ENCODE measurements at places on chromosomes 2 and 18.

DNA sequence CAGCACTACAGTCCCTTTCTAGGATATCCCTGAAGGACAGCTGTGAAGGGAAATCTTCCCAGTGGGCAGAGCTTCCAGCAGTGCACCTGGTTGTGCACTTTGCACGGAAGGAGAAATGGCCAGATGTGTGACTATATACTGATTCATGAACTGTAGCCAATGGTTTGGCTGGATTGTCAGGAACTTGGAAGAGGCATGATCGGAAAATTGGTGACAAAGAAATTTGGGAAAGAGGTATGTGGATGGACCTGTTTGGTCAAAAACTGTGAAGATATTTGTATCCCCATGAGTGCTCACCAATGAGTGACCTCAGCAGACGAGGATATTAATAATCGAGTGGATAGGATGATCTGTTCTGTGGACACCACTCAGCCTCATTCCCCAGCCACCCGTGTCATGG, 582.2 kb downstream of the CPS1 start:
- no peak for DNase-seq

DNA sequence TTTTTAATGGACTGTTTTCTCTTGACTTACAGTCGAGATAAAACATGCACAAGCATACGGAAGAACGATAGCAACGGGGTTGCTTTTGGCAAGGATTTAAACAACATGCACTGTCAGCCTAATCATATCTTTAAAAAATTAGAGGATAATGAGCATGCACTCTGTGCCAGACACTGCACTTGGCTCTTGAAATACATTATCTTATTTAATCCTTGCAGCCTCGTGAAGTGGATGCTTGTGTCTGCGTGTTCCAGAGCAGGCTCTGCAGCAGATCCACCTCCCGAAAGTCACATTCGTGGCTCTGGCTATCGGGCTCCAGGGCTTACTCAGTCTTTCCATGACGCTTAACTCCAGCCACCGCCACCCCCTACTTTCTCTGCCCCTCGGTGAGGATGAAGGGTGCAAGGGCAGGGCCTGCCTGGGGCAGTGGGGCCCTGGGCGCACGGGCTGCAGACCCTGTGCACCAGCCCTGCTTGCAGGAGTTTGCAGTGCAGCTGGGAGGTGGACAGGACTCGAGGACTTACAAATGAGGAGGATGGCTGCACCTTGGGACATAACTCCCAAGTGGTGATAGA, 61.7 kb downstream of the ACKR3 start:
- DNase-seq, result no peak

DNA sequence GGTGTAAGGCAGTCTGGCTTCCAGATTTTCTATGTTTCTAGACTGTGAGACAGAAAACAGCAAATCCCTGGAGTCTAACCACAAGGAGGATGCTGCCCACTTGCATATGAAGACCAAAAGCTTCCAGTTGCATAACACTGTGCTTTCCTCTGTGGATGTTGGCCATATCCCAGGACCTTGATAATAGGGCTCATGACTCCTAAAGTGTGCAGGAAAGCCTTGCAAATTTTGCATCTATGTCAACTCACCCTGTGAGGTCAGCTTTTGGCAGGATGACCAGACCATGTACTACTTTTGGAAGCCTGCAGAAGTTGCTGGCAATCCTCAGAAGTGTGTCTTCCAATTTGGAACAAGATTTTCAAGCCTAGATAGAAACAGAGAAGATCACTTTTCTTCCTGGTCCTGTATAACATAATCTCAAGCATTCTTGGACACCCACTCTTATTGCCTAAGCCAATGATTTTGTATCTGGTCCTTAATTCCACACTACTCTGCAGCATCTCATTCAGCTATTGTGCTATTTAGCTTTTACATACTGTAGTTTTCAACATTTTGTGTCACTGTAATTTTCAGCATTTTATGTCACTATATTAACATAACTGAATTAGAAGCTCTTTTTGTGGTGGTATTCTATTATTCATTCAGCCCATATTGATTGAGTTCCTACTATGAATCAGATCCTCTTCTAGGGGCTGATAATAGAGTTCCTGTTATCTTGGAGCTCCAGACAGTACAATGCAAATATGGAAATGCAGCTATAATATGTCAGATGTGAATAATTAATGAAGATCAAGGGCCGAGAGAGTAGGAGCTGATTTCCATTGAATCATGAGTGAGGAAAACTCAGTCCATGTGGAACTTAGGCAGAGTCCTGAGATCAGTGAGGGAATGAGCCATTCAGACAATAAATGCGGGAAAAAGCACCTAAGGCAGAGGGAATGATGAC, 85.3 kb upstream of the RAB27B start:
- peak; percentile 98 for DNase-seq

DNA sequence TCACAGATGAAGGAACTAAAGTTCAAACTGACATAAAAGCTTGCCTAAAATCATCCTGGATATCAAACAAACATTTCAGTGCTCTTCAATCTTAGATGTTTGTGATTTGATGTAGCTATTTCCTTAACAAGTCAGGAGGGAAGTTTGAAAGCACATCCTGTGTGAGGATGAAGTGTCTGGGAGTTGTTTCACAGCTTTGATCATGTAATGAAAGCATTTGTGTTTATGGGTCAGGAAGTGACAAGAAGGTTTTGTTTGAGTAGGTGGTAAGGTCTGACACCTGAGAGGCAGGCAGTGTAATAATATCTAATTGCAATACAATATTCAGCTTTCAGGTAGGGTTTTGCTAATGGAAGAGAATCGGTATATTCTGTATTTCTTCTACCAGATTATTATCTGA, 26.0 kb upstream of the CSRNP3 start:
- DNase-seq, result no peak

- DNase-seq, result no peak
Measured at GRCh38 chr2:86786001-86786536, 4.6 kb downstream of the CD8A start.

DNA sequence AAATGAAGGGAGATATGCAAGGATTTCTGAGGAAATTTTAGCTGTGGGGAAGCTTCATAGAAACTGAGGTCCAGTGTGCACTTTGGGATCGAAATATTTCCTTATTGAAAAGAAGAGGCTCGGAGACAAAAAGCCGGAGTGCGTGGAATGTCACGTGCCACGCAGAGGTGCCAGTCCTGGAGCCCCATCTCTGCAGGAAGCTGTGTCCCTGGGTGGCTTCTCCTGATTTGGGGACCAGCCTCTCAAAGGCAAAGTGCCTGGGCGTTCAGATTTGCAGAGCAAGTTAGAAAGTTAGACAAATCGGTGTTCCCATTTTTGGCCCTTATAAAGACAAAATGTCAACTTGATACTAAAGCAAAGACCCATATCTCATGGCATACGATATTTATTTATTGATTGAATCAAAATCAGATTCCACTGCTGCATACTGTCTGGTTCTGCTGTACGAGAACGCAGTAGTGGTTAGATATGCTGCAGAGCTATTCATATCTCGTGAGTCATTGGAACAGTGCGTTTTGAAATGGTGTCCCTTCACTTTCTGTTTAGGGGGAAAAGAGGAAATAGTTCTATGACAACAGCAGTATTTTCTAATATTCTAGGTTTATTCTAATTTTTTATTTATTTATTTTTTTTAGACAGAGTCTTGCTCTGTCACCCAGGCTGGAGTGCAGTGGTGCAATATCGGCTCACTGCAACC, 9.1 kb upstream of the ATG16L1 start:
- no peak for DNase-seq

DNA sequence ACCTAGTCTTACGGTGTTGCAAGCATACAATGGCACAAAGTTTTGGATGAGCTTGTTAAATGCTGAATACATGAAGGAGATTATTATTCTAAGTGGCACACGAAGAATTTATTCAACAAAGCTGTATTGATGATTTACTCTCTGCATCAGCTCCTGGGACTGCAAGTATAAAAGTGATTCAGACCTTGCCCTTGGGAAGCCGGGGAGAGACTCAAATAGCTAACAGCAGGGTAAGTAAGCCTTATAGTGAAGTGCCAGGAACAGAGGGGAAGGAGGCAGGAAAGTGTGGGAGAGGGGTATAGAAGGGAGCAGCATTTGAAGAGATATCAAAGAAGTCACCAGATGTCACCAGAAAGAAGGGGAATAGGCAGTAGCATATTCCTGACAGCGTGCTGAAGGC, 115.4 kb downstream of the MCFD2 start:
- DNase-seq, result no peak

DNA sequence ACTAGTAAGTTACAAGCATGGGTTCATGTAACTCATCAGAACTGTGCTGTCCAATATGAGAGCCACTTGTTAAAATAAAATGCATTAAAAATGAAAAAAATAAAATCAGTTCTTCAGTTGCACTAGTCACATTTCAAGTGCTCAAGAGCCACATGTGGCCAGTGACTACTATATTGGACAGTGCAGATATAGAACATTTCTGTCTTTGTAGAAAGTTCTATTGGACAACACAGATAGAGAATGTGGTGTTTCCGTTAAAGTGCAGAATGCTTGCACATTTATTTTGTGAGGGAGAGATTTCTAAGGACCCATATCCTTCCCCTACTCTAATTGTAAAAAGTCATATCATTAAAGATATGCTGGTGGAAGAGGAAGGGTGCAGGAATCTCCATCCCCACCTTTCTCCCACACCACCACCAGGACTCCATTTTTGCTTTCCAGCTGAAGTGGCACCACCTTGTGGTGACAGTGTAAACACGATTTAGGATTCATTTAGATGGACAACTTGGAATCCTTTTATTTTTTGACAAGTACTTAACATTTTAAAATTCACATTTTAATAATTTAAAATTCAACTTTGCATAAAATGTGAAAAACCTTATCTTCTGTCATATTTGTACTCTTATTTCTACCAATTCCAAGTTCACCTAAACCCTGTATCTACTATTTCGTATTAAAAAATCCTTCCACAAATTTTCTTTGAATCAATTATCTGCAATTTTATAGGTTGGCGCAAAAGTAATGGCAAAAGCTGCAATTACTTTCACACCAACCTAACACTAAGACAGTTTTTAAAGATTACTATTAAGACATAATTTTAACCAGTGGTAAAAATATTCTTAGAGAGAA, 9.4 kb upstream of the CD302 start:
- no peak for DNase-seq

DNA sequence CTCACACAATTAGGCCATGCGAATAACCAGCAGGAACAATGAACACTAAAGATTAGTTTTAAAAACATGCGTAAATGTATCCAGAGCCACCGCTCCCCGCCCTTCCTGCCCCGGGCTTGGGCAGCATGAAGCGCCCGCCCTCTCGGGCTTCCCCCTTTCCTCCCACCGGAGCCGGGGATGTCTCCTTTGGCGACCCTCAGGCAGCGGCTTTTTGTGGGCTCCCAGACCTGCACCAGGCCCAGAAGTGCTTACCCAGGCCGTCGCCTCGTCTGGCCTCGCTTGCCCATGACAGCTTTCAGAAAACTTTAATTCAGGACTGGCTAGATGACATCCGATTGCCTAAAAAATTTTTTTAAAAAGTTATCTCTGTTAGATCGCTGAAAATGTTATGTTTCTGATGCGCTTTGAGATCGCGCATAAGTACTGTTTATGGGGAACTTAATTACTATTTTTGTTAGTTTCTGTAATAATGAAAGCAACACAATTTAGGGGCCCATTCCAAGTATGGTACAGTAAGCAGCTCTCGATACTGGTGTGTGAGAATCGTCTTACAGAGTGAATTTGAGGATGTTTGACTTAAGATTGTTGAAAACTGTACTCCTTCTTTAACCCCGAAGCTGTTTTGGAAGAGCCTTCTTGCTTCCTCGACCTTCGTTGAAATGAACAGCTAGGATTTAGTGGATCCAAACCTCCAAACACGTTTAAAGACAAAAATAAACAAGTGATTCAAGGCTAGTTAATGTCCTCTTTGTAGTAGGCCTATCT, 1.1 kb downstream of the MAP3K20 start:
- no peak for DNase-seq

DNA sequence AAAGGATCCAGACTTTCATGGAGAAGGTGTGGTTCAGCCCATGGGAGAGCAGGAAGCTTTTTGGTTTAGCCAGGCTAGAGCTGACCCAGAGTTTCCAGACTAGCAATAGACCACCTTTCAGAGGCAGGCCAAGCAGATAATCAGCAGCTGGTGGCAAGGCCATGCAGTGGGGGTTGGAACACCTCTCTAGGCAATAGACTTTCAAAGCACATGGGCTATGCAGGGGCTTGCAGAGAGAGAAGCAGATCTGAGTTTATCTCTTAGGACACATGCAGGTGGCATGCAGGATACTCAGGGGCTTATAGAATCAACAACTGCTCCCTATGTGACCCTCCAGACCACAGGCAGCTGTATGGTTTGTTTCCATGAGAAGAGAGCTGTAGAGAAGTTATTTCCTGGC, 9.4 kb downstream of the XIRP2 start:
- no peak for DNase-seq

- peak; percentile 68 for DNase-seq
Measured at GRCh38 chr2:223100061-223100511, 48.1 kb downstream of the KCNE4 start.

GRCh38 chr2:145957929-145958328, 1438.0 kb upstream of the ZEB2 start:
- no peak for DNase-seq

GRCh38 chr18:58009166-58009565, 34.9 kb upstream of the NEDD4L start:
- DNase-seq, result no peak

GRCh38 chr18:70645971-70646370, 357.1 kb downstream of the SOCS6 start:
- DNase-seq, result no peak

DNA sequence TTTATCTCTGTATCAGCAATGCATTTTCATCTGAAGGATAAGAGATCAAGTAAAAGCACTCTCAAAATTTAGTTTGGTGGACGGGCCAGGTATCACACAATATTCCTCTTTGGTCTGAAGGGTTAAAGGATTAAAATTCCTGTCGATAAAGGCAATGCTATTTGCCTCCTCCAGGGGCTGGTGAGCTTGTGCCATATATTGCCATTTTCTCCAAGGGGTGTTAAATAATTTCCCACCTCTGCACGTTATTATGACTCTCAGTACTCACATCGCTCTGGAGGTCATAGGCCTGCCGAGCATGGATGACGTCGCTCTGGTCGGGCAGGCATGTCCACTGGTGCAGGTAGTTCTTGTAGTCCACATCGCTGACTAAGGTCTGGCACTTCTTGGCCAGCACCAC, 94.2 kb downstream of the NEB start:
- DNase-seq, result no peak

DNA sequence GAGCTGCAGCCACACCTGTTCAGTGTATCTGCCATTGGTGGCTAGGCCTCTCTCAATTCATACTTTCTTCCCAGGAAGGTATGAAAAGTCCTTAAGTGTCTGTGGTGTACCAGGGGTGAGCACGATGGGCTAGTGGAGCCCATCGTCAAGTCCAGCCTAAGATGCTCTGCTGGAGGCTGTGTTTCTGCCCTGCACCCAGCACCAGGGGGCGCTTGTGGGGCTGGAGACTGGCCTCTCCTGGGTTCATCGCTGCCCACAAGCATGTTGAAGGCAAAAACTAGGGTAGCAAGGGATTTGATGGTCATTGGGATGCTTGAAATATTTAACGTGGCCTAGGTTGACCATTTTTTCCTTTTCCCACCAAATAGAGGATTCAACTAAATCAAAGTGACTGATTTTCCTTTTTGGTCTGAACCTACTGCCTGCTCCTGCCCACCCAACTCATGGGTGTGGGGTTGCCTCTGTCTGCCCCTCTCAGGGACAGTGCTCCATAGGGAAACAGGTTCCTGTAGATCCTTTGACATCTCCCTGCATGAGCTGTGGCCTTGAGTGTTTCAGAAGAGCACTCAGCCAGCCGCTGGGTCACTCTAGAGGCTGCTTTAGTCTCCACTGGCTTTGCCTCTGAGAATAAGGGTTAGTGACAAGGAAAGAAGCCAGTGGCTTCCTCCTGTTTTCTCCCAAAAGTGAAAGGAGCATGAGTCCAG, 59.0 kb downstream of the TPGS2 start:
- no peak for DNase-seq
